GM23338 (cell line): ENCODE measurements at places on chromosomes 12 and 14.

- peak; percentile 65 for DNase-seq
These were observed at the start of gene PAPLN for GRCh38 chr14:73237219-73237785. PAPLN (plus strand) TSS chr14:73237506; CDS start chr14:73239779, 2,273 bp downstream.

GRCh38 chr12:58131986-58132755, 190.8 kb downstream of the ATP23 start:
- DNase-seq, result no peak

DNA sequence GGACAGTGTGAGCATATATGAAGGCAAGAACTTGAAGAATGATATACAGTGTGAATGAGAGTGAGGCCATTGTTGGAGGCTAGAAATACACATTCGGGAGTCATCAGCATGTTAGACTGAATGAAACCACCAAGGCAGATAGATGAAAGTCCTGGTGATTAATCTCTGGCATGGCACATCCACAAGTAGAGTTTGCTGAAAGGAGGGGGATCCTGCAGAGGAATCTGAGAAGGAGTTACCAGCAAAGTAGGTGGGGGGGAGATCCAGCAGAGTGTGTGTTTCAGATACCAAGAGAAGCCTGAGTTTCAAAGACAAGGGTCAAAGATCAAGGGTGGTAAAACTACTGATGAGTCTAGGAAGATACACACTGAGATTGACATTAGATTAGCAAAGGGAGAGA, 426.7 kb upstream of the DCN start:
- no peak for DNase-seq

- peak; percentile 77 for DNase-seq
These were observed 146.3 kb downstream of the CAND1 start for GRCh38 chr12:67415473-67415872.

GRCh38 chr14:76305268-76305826, 70.6 kb upstream of the ESRRB start:
- DNase-seq, result no peak

DNA sequence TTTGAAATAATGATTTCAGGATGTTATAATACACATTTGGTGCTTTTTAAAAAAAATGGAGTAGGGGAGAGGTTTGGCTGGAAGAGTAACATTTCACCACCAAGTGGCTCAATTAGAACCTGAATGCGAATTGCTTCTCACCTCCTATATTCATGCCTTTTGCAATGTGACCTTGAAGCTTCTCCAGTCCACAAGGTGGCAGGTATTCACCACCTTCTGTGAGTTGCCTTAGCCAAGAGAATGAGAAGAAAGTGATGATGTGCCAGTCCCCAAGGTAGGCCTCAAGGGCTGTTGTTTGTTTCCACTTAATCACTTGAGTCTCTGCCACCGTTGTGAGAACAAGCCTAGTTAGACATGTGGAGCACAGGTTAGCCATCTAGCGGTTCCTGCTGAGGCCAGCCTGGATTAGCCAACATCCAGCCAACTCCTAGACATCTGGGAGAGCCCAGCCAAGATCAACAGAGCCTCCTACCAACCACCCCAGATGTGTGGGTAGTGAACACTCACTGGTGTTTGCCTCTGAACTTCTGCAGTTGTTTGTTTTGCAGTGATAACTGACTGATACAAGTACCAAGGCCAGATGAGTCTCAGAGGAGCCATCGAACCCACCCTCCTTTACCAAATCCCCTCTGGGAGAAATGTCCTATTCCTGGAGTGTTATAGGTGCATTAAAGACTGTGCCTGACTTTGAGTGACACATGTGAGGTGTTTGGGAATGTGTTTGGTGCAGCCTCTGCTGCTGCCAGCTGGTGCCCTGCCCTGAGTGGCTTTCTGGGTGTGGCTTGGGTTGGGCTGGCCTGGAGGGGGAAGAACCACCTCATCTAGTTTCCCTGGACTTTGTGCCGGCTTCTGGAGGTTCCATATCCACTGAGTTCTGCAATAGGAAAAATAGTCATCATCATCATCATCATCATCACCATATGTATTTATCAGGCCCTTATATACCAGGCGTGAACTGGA, 132.5 kb upstream of the RFLNA start:
- no peak for DNase-seq

DNA sequence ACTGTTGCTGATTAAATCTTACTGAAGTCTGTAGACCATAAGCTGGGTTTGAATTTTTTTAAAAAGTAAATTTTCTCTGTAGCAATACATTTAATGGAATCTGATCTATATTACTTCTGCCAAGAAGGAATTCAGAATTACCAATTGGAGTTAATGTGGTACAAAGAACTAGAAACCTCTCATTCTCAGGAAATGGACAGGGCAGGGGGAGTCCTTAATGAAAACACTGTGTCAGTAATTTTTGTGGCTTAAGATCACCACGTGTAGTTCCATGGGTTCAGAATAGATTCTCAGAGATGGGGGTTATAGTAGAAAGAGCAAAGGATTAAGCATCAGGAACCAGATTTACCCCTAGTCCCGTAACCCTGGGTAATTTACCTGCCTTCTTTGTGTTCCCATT, 30.3 kb downstream of the FBXL14 start:
- DNase-seq, result no peak

GRCh38 chr12:52517005-52517835, 3.0 kb downstream of the KRT5 start:
- no peak for DNase-seq

- DNase-seq, result peak; percentile 99
These were observed at the start of the genes XRCC3 and ZFYVE21 for GRCh38 chr14:103715052-103716000. XRCC3 (minus strand) TSS chr14:103715451; CDS start chr14:103711087, 4,364 bp downstream. ZFYVE21 (plus strand) TSS chr14:103715810; CDS start chr14:103715842, 32 bp downstream.

DNA sequence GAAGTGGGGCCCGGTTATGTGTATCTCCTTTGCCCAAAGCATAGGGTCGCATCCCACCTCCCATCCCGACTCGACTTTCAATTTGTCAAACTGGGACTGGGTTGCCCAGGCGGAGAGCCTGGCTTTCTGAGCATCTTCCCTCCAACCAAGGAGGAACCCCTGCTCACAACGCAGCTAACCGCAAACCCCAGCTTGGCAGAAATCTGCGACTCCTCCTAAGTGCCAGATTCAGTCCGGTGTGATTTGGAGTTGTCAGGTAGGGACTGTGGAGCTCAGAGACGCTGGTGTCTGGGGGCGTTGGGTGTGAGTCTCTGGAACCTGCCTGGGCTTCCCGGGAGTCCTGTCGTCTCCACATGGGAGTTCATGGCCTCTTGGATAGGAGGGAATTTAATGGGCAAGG, 1126.7 kb downstream of the AACS start:
- no peak for DNase-seq

GRCh38 chr12:32765906-32766305, 10.2 kb upstream of the YARS2 start:
- DNase-seq, result no peak

DNA sequence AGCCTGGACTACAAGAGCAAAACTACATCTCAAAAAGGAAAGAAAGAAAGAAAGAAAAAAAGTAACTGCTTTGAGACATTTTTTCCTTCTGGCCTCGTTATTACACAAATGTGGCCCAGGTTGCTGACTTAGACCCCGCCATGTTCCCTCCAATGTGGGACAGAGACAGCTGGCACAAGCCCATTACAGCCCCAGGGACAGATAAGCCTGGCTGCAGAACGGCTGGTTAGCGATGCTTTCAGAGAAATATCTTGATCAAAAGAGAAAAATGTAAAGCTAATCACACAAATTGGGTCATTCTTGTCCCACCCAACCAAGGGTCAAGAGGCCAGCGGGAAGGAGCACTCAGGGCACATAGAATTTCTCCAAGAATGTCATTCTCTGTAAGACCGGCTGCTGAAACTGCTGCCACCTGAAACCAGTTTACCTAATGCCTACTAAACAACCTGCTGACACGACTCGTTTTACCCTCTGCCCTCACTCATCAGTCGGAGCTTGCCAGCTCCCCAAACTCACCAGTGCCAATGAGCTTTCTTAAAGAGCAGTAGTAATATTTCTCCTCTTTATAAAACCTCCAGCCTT, 63.1 kb downstream of the TNFAIP2 start:
- no peak for DNase-seq

- no peak for DNase-seq
These were observed 13.2 kb downstream of the SLC2A14 start for GRCh38 chr12:7859552-7859951.

- DNase-seq, result no peak
These were observed 137.5 kb upstream of the MYL2 start for GRCh38 chr12:111057701-111058425.

DNA sequence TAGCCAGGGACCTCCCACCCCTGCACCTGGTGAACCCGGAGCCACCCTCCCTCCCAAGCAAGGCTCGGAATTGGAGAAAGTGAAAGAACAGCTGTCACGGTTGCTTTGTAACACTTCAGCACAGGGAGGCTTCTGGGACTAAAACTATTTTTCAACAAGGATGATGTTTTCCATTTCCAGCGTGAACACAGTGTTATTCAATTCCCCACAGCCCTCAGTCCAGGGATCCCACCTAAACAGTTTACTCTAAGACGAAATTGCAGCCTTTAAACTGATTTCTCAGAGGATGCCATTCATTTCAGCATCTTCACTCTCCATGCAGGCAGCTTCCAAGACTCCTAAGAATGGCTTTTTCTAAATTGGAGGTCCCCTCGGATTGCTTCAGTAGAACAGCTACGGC, 229.2 kb downstream of the SLC15A4 start:
- no peak for DNase-seq

- DNase-seq, result no peak
These were observed 377.9 kb upstream of the RGS6 start for GRCh38 chr14:71554323-71554722.

DNA sequence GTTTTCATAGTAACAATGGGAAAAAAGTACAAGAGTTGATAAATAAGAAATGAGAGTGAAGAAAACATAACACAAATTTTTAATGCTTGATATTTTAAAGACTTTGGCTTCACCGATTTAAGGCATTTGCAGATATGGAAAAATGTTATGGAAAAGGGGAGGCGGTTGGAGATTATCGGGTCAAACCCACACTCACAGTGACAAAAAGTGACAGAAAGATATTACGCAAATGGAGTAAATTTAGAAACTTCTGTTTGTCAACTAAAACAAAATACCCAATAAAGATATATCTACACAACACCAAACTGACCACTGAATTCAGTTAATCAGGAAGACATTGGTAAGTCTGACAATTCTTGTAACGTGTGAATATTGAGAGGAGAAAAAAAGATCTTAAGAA, 2.5 kb downstream of the PPP1R12A start:
- no peak for DNase-seq

GRCh38 chr12:74412606-74413230, 124.9 kb upstream of the ATXN7L3B start:
- peak; percentile 48 for DNase-seq

DNA sequence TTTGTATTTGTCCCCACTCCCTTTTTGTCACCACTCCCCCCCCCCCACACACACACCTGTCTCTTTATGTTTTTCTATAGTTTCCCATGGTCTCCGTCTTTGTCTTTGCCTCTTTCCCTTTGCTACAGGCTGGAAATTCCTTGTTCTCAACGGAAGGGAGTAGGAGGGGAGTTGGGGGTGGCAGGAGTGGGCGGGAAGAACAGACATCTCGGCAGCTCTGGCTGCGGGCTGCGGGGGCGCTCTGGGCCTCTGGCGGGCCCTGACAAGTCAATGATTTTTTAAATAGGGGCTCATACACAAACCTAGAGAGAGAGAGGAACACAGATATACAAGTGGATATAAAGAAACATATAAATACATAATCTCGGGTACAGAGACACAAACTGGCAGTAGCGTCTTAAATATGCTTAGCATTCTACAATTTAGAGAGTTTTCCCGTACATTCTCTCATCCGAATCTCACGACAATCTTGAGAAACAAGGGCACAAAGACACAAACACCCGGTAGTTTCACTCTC, 2.4 kb upstream of the NAB2 start:
- peak; percentile 90 for DNase-seq

GRCh38 chr12:104643819-104644669, 187.3 kb downstream of the CHST11 start:
- DNase-seq, result no peak

GRCh38 chr14:94515426-94515825, 6.2 kb upstream of the SERPINA12 start:
- no peak for DNase-seq

DNA sequence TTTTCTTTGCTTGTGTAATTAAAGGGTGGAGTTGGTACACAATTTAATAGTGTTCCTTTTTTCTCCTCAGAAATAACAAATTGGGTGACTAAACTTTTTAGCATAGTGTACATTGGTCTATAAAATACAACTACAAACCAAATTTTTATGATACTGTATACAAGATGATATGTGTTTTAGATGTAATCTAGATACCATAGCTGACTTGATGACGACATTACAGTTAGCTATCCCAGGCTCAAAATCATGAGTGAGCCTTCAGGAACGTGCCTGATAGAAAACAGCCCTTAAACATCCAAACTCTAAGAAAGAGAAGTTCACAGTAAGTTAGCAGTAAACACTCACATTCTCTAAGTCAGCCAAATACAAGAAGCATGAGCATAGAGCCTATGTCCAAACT, 99.0 kb upstream of the SSTR1 start:
- no peak for DNase-seq
